ENCODE measurements at places on chromosomes 4 and X.

DNA sequence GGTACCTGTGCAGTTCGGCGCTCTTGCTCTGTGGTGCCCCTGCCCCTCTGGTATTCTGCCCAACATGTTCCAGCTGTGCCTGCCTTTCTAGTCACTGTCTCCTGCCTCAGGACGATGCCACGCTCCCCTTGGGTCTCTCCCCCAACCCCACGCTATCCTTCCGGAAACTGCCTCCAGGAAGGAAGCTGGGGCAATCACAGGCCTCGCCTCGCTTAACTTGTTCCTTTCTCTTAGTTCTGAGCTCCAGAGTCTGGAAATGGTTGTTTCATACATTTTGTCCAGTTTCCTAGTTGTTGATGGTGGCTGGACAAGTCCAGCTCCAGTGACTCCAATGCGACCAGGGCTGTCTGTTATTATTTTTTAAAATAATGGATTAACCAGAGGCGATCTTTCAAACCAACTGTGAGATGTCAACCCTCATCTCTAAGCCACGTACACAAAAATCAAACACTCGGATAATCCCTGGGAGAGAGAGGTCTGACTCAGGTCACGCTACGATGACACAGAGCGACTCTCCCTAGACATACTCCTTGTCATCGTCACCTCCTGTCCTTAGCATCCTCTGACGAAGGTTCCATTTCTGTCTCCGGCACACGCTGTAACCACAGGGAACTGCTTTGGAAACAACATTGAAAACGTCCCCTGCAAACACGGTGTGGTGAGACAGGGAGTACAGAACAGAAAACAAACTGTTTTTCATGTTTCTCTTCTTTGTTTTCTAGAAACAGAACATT is 62.5 kb downstream of the ABLIM2 start:
- no peak for DNase-seq

DNA sequence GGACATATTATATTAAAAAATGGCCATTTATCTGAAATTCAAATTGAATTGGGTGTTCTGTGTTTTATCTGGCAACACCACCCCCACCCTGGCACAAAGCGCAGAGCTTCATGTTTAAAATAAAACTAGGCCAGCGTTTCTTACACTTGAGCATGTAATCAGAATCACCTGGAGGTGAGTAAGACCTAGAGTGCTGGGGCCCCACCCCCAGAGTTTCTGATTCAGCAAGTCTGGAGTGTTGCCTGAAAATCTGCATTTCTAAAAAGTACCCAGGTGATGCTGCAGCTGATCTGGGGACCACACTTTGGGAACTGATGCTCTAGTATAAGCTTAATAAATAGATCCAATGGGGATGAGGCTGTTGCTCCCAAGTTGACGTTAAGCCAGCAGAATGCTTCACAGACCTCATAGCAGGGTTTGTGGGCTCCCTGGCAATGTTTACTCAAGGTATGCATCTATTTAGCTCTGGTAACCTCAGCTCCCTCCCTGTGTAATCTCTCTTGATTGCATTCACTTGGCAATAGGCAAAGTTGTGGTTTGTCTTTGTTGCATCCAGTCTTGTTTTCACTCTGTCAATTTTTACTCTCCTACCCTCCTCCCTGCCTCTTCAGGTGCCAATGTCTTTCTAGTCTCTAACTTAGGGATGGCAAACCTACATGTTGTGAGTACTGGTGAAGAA is 99.8 kb upstream of the TEX13D start:
- DNase-seq = no peak

- DNase-seq = no peak
Measured at GRCh38 chr4:155220025-155220424, 11.6 kb downstream of the NPY2R start.

DNA sequence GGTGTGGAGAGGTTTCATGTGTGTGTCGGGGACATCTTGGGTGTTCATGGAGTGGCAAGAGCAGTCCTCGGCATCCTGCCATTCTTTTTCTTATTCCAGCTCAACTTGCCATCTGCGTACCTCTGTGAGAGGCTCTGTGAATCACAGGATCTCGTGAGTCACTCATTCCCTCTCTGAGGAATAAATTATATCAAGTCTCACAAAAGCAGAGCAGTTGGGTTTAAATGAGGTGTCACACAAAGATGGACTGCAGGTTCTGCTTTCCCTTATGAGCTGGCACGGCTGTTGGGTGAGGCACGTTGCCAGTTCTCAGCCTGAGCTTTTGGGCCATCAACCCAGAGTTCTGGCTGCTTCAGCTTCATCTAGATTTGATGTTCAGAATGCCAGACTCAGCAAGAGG is 6.8 kb upstream of the OCIAD2 start:
- no peak for DNase-seq

- peak; percentile 70 for DNase-seq
Measured at GRCh38 chrX:65697915-65698796, 30.7 kb downstream of the MSN start.

- no peak for DNase-seq
Measured at GRCh38 chrX:149371986-149372385, 133.1 kb downstream of the IDS start.

GRCh38 chr4:16259241-16259888 is 33.1 kb upstream of the TAPT1 start:
- no peak for DNase-seq

GRCh38 chr4:185119927-185120630 is 23.0 kb upstream of the SLC25A4 start:
- DNase-seq = no peak

DNA sequence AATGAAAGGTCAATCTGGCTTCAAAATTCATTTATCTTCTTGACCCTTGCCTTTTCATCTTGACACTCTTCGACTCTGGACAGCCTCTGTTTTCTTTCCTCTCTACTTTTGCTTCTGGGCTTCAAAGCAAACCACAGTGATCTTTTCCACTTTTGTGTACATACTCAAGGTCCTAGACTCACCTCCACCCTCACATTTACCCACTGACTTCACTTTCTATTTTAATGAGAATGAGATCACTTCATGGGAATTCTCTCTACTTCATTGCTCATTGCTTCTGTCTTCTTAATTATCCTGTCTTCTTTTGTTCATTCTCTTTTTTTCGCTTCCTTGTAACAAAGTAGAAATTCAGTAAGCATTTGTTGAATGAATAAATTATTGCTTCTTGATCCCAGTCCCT is 330.1 kb upstream of the HAND2 start:
- DNase-seq = no peak

DNA sequence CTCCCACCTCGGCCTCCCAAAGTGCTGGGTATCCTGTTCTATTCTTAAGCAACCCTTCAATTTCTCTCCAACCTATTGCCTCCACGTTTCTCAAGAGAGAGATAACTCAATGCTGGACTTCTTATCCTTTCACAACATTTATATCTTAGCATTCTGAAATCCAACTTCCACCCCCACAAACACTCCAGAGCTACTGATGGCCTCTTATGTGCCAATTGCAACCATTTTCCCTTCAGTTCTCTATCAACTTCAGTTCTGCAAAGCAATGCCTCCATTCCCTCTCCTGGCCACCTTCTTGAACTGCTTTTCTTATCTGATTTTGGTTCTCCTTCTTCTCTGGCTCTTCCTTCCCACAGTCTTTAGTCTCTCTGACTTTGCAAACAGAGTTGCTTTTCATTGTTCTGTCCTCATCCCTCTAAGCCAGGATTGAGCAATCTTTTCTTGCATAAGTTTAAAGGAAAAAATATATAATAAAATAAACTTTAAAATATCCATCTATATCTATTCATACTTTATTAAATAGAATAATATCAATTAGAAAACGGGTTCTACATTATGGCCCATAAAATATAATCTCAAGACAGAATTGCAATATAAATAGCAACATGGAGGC is 3.6 kb upstream of the STBD1 start:
- no peak for DNase-seq

DNA sequence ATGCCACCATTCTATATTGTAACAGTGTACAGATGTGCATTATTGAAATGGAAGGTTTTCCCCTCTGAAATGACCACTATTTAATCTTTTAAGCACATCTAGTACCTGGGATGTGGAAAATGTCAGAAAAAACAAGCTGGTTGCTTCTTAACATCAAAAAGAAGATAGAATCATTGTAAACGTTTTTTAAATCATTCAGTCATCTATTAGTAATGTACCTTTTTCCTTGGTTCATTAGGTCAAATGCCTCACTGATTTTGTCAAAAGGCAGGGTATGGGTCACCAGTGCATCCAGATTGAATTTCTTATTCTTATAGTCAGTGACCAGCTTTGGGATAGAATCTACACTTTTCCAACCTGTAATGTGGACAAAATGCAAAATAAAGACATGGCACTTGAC is 17.7 kb downstream of the ADH4 start:
- DNase-seq = no peak

DNA sequence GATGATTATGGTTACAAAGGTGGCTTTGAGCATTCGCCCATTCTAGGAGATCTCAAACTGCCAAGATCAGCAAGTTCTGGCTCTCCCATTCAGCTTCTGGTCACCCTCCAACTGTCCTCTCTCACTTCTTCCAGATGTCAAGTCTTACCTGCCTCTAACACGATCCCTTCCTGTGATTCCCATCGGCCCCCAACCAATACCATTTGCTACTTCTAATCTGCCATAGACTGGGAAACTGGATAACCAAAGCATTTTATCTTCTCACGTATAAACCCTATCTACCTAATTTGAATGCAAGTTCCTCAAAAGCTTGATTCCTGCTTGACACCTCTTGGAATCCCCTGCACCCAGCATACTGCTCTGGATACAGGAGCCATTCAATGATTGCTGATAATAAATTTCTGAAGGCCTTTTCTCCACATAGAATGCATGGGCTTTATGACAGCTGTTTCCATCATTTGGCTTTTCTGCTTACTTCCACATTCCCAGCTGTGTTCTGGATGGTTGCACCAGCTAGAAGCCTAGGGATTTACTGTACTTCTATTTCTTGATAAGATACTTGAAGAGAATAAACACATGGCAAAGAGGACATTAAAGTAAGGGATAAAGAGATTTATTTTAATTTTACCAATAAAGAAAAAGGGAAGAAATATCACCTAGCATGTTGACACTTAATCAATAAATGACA is 9.6 kb downstream of the GPC4 start:
- DNase-seq = no peak

- DNase-seq = no peak
Measured at GRCh38 chr4:71689822-71690221, 94.1 kb downstream of the GC start.

DNA sequence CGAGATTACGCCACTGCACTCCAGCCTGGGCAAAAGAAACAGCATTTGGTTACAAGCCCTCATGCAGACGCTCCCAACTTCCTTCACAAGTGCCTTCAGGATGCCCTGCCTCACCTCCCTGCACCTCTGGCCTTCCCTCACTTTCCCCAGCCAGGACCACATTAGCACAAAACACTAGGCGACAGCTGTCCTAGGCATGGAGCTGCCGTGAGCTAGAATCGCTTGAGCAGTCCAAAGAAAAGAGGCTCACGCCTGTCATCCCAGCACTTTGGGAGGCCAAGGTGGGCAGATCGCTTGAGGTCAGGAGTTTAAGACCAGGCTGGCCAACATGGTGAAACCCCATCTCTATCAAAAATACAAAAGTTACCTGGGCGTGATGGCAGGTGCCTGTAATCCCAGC is 15.8 kb downstream of the RNF212 start:
- DNase-seq = no peak

All from stimulated activated CD4-positive, alpha-beta T cell treated with anti-CD3 and anti-CD28 coated beads, Interleukin-2, amount 100 ng/mL, for 4 hours (primary cell).